Liver (tissue), 10 donors: ENCODE measurements at places on chromosomes 3 and 15.
A peak's percentile ranks its signal among the peaks of the same experiment; 100 is the strongest.

- DNase-seq: no peak
Measured at GRCh38 chr3:50671331-50671730, 3.4 kb upstream of the DOCK3 start.

DNA sequence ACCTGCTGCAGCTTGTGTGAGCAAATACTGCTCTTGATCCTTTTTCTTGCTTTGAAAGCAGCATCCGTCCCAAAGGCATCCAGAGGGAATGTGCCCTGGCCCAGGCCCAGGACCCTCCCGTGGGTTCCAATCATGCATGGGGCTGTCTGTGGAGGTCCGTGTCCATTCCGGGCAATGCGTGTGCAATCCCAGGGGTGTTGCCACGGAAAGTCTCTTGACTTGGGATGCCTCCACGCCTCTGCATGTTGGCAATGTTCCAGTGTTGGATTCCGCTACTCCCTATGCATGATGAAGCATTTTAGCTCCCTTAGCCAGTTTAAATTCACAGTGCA lies 105.7 kb downstream of the SNRPN start:
- DNase-seq: peak; percentile 19

- DNase-seq: no peak
Measured at GRCh38 chr3:59496250-59496649, 446.4 kb upstream of the CFAP20DC start.

- no peak for DNase-seq
Measured at GRCh38 chr15:29092376-29093064, 177.1 kb downstream of the NSMCE3 start.

DNA sequence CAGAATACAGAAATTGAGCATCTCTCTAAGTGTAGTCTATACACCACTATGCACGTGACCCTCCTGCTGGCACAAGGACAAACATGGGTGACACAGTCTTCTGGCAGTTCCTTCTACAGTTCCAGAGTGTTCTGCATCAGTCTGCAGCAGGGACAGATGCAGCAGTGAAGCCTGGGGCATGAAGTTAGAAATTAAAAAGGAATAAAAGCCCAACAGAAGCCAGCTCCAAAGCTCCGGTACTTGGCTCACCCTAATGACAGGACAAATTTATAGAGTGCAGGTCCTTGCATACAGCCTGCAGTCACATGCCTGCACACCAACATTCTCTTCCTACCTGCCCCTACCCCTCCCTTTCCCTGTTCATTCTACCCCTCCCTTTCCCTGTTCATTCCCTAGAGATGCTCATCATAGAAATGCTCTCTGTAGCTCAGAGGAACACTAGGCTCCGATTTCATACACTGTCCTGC lies 15.0 kb downstream of the UACA start:
- DNase-seq: no peak

DNA sequence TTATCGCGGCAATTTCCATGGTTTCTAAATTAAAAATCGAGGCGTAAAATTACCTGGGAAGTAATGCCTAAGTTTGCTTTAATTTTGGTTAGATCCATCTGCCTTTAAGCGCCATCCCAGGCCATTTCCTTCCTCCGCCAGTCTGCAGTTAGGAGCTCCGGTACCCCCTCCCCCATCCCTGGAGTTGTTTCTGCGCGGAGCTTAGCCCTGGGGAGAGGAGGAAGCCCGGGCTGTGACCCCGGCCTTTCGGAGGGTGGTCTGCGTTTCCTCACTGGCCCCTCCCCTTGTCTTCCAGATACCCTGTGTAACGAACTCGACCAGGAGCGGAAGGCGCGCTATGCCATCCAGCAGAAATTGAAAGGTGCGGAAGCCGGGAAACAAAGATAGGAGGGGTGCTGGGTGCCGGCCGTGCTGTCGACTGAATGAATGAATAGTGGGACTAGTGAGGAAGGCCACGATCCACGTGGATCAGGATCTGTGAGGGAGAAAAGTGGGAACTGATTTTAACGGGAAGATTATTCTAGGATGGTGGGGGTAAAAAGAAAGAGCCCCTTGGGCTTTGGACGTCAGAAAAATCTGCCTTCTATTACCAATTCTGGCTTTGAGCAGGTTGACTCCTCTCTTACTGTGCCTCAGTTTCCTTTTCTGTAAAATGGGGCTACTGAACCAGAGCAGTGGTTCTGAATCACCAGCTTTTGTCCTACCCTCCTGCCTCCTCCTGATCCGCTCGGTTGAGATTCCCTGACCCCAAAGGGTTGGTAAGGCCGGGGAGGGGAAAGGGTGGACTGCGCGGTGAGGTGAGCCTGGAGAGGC lies 6.7 kb downstream of the RNU6-1 start:
- no peak for DNase-seq

DNA sequence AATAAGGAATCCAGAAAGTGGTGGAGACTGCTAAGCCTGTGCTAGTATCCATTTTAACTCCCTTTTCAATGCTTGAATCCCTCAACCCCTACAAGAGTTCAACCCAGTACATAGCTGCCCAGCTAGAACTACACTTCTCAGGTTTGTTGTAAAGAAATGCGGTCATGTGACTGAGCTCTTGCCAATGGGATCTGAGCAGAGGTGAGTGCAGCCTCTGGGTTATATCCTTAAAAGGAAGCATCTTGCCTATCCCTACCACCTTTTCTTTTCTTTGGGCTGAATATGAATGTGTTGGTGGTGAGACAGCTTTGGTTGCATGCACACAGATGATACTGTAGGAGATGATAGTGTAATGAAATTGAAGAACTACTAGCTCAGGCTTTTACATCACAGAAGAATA lies 139.7 kb downstream of the CADPS start:
- DNase-seq: no peak

DNA sequence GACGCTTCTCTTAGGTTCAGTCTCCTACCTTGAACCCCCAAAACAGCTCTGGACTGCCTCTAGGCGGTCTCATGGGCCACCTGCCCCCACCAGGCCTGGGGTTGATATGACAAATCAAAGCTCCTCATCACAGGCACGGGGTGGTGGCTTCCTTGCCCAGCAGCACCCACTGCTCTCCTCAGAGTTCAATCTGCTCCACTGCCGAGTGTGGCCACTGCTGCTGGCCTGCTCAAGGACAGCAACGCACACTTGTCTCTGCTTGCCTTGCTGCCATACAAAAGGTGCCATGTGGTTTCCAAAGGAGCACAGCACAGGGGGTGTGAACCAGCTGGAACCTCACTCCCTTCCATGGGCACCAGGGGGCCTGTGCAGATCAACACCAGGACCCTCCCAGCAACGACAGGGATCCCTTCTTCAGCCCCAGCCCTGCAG lies 10.2 kb downstream of the KBTBD13 start:
- DNase-seq: no peak

DNA sequence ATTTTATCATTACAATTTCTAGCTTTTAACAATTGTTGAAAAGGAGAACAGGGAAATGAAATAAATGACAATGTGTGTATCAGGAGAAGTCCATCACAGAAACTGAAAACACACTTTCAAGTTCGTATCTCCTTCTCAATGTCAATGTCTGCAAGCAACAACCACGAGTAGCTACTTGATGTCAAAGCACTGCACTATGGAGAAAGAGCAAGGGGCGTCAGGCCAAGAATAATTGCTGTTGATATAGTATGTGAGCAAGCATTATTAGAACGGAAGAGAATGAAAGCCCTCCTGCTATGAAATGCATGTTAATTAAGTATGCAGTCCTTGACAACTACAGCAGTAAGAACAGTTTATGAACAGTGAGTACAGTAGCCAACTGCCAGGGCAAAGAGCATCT lies 1250.1 kb downstream of the ZPLD1 start:
- DNase-seq: no peak

DNA sequence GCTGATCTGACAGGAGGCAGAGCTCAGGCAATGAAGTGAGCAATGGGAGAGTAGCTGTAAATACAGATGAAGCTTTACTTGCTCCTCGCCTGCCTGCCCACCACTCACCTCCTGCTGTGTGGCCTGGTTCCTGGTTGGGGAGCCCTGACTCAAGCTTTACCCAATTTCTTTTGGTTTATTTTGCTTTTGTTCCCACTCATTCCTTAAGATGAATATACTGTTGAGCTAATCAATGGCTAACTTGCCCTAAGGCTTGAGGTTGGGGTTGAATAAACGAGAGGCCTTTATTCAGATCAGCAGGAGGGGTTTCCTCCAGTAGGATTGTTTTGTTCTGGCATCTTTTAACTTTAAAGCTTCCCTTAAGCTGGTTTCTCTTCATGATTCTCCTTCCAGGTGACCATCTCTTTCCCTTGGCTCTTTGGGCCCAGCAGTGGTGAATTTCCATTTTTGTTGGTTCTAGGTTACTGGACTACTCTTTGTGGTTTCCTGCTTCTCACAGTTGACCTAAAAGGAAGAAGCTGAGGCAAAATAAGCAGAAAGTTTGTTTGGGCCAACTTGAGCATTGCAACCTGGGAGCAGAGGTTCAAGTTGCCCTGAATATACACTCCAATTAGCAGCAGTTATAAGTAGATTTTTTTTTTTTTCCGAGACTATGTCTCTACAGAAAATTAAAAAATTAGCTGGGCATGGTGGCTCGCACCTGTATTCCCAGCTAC lies 44.4 kb downstream of the STARD9 start:
- DNase-seq: no peak

- DNase-seq: no peak
Measured at GRCh38 chr3:187518616-187519015, 150.4 kb downstream of the RTP4 start.
